A549 treated with ZK216348 at 1 μM for 4 hours (cell line): ENCODE measurements at places on chromosomes 1 and 21. TPM values are rescaled to one million over a fixed set of nuclear protein-coding genes. Genes with fewer than 3 reads are reported as not detected.

Gene TMEM82
- total RNA-seq, result not detected in 5 replicates

Gene GPR37L1
- 0.13 to 0.18 TPM (median 0.15 TPM) in 5 replicates for total RNA-seq

Gene TSPEAR
- total RNA-seq, result not detected in 5 replicates

Gene CFHR1
- 0.14 to 0.35 TPM (median 0.25 TPM) in 4 of 5 replicates, not detected in the other for total RNA-seq

Gene OR2AK2
- not detected in 5 replicates for total RNA-seq

Gene USH2A
- total RNA-seq, result not detected in 5 replicates

Gene ALG14
- total RNA-seq, result 4.2 to 7.3 TPM (median 6.7 TPM) in 5 replicates

Gene ARHGEF16
- total RNA-seq, result 2.8 to 6.0 TPM (median 4.5 TPM) in 5 replicates

Gene OR2M5
- not detected in 5 replicates for total RNA-seq

Gene HS2ST1
- 6.1 to 12.7 TPM (median 12.0 TPM) in 5 replicates for total RNA-seq

Gene MEGF6
- 6.0 to 17.3 TPM (median 10.8 TPM) in 5 replicates for total RNA-seq

Gene OR2L3
- not detected in 5 replicates for total RNA-seq

Gene CSMD2
- not detected in 5 replicates for total RNA-seq

Gene HES4
- 20.9 to 80.4 TPM (median 64.7 TPM) in 5 replicates for total RNA-seq

Gene NEK2
- 41.4 to 47.4 TPM (median 43.7 TPM) in 5 replicates for total RNA-seq

Gene OR6F1
- total RNA-seq, result not detected in 5 replicates

Gene KRTAP10-2
- not detected in 5 replicates for total RNA-seq

Gene RAB42
- total RNA-seq, result 2.0 to 4.0 TPM (median 3.0 TPM) in 5 replicates

Gene FCER1A
- total RNA-seq, result not detected in 5 replicates

Gene OR2T2
- total RNA-seq, result not detected in 5 replicates

Gene TBX19
- 0.65 to 0.80 TPM (median 0.73 TPM) in 5 replicates for total RNA-seq

Gene LCE2A
- not detected in 5 replicates for total RNA-seq

Gene SERPINC1
- 0.28 TPM in 1 of 5 replicates, not detected in the others for total RNA-seq

Gene TAF12
- total RNA-seq, result 13.2 to 15.7 TPM (median 14.1 TPM) in 5 replicates

Gene SHISAL2A
- total RNA-seq, result 0.21 to 0.28 TPM (median 0.27 TPM) in 4 of 5 replicates, not detected in the other

Gene CDC42BPA
- total RNA-seq, result 7.9 to 11.1 TPM (median 11.0 TPM) in 5 replicates

Gene RNPEP
- 76.3 to 91.5 TPM (median 86.8 TPM) in 5 replicates for total RNA-seq

Gene NHLH2
- not detected in 5 replicates for total RNA-seq

Gene AURKAIP1
- 90.7 to 179 TPM (median 167 TPM) in 5 replicates for total RNA-seq

Gene SASS6
- 2.3 to 4.9 TPM (median 4.0 TPM) in 5 replicates for total RNA-seq

Gene HSPB7
- not detected in 5 replicates for total RNA-seq

Gene KRTAP13-2
- not detected in 5 replicates for total RNA-seq

Gene LYPD8
- 0.19 to 0.45 TPM (median 0.21 TPM) in 3 of 5 replicates, not detected in the others for total RNA-seq

Gene CLEC20A
- total RNA-seq, result not detected in 5 replicates

Gene SH2D2A
- total RNA-seq, result 3.0 to 5.3 TPM (median 4.0 TPM) in 5 replicates

Gene SERINC2
- total RNA-seq, result 13.5 to 33.0 TPM (median 29.6 TPM) in 5 replicates

Gene AKNAD1
- 1.0 to 2.7 TPM (median 1.3 TPM) in 5 replicates for total RNA-seq

Gene TMPRSS3
- total RNA-seq, result 0.15 to 0.24 TPM (median 0.21 TPM) in 5 replicates

Gene PCP4L1
- total RNA-seq, result 0.11 TPM in 1 of 5 replicates, not detected in the others

Gene TRIM58
- total RNA-seq, result not detected in 5 replicates

Gene HNRNPR
- 164 to 229 TPM (median 176 TPM) in 5 replicates for total RNA-seq

Gene PLA2G2C
- total RNA-seq, result not detected in 5 replicates

Gene RHD
- not detected in 5 replicates for total RNA-seq

Gene KLF17
- 0.27 to 0.62 TPM (median 0.52 TPM) in 5 replicates for total RNA-seq
